ENCODE measurements at places on chromosomes 16 and 17.
A peak's percentile ranks its signal among the peaks of the same experiment; 100 is the strongest.

DNA sequence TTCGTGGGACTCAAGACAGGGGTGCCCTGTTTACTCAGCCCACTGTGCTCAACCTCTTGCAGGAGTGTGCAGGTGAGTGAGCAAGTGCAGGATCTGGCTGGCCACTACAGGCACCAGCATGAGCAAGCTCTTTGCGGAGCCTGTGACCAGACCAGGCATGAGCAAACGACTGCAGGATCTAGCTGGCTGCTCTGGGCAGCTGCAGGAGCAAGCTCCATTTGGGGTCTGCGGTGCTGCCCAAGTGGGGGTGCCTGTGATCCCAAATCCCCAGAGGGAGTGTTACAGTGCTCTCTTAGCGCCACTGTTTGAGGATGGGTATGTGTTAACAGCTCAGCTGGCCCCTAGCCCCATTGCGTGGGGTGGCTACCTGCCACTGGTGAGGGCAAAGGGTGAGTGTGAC is 2.4 kb downstream of the USP6 start:
- DNase-seq, result no peak

GRCh38 chr16:22672830-22673210 is 141.1 kb upstream of the HS3ST2 start:
- DNase-seq, result no peak

GRCh38 chr17:80621335-80621996 is 76.8 kb downstream of the RPTOR start:
- DNase-seq, result no peak

DNA sequence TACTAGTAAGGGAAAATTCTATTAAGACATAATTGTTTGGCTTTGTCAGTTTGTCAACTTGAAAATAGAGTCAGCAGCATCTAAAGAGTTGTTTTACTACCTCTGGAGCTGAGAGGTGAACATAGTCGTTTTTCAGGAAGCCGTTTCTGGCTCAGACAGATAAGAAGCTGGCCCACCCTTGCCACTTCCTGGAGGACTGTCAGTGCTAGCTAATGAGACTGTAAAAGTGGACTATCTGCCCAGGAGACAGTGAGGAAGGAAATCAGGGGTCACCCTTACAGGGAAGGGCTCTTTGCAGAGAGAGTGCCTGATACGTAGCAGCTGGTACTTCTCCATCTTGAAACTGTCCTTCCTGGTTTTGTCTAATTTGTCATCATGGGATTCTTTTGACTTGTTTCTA is 328.7 kb downstream of the WWOX start:
- no peak for DNase-seq

GRCh38 chr17:67412032-67412431 is 35.0 kb downstream of the PITPNC1 start:
- DNase-seq, result no peak

- peak; percentile 24 for DNase-seq
These were observed 561 bp downstream of the AXIN1 start for GRCh38 chr16:351804-352520.

DNA sequence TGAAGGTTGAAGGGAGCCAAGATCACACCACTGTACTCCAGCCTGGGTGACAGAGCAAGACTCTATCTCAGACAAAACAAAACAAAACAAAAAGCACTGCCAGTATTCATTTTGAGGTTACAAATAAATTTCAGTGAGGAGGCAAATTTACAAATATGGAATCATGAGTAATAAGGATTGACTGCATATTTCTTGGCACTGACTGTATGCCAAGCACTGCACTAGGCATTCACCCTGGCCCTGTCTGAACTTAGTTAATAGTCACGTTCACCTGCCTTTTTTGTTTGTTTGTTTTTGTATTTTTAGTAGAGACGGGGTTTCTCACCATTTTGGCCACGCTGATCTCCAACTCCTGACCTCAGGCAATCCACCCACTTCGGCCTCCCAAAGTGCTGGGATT is 5.1 kb downstream of the LDAF1 start:
- no peak for DNase-seq

DNA sequence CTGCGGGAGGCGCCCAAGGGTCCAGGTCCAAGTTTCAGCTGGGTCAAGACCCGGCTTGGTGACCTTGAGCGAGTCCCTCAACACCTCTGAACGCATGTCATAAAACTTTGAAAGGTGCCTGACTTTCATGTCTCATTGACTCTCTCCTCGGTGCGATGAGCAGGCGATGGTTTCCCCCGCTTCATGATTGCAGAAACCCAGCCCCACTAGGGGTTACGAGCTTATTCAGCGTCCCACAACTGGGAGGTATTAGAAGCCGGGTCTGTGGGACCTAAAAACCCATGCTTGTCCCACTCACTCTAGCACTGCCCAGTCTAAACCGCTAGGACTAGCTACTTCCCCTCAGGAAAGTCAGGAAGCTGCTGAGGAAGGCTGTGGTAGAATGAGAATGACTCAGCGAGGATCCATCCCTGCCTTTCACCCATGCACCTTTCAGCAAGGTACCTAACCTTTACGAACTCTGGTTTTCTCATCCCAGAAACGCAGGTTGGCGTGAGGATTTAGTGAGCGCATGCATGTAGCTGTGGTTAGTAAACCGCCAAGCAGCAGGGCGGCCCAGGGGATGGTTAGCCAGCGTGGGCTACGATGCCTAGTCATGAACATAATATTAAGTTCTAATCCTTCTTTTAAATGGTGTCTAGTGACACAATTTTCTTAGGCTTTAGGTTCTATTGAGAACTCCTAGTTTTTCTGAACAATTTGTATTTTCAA is 26.2 kb upstream of the RFFL start:
- no peak for DNase-seq

DNA sequence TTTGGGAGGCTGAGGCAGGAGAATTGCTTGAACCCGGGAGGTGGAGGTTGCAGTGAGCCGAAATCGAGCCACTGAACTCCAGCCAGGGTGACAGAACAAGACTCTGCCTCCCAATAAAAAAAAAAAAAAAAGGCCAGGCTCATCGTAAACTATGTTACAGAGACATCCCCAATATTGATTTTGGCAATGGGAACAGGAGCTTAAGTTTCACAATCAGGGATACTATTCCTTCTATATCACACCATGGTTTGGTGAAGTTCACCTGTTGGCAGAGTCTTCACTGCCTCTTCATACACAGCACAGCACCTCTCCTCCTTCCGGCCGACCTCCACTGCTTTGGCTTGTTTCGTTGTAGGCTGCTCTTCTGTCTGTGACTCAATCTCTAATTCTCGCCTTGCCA is 21.2 kb downstream of the UTP6 start:
- no peak for DNase-seq

GRCh38 chr17:42541041-42541833 is 5.2 kb downstream of the NAGLU start:
- no peak for DNase-seq

DNA sequence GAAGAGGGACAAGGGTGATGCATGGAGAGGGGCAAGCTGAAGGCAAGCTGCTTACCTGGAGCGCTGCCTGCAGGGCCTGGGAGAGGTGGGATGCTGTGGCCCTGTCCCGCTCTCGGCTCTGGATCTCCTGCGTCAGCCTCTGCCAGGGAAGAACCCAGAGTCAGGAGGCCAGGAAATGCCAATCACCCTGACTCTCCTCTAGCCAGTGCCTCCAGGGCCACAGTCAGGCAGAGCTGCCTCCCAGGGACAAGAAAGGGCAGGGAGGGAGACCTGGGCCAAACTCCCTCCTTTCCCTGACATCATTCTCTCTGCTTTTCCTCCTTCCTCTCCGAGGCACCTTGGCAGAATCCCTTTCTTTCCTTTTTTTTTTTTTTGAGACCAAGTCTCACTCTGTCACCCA is 11.3 kb downstream of the CDK3 start:
- no peak for DNase-seq

DNA sequence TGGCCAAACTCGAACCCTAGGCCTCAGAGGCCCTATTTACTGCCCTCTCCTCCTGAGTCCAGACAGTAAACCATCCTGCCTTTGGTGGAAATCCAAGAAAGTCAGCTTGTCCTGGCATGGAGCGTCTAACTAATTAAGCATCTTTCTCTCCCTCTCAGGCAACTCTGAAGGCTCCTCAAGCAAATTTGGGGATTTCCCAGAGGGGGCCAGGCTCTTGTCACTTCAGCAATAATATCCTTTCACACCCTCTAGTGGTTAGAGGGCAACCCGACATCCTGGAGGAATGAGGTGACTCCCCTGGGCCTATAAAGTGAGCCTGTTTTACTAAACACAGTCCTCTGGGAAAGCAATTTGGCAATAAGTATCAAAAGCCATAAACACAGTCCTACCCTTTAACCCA is 60.4 kb downstream of the NOG start:
- peak; percentile 8 for DNase-seq

DNA sequence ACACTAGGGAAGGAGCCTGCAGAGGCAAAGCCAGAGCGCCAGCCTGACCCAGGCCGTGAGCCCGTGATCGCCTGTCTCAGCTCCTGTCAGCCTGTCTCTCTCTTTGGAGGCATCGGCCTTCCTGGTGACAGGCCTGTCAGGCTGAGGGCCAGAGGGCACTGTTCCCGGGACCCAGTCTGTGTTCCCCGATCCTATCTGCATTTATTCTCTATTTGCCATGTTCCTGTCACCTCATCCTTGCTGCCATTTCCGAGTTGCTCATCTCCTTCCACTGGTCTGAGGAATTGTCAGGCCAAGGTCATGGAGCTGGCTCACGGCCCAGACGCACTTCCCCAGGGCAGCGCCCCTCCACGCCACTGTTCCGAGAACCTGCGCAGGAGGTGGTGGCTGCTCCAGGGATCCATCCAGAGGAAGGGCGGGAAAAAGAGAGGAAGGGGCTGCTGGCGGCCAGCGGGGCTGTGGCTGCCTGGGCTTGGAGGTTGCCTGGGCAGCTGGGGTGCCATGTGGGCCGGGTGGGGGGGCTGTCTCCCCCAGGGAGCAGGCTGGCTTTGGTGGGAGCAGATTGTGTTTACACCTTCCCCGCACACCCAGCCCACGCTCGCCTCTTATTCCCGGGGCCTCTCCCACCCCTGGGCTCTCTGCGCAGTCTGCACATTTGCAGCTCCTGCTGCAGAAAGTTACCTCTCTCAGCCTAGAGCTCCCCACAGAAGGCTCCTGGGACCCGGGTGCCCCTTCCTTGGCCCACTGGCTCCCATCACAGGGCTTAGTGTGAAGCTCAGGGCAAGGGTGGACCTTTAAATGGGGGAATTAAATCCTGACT is 4.9 kb downstream of the PRCD start:
- no peak for DNase-seq

- DNase-seq, result no peak
These were observed 51.4 kb upstream of the STAC2 start for GRCh38 chr17:39277110-39277509.

DNA sequence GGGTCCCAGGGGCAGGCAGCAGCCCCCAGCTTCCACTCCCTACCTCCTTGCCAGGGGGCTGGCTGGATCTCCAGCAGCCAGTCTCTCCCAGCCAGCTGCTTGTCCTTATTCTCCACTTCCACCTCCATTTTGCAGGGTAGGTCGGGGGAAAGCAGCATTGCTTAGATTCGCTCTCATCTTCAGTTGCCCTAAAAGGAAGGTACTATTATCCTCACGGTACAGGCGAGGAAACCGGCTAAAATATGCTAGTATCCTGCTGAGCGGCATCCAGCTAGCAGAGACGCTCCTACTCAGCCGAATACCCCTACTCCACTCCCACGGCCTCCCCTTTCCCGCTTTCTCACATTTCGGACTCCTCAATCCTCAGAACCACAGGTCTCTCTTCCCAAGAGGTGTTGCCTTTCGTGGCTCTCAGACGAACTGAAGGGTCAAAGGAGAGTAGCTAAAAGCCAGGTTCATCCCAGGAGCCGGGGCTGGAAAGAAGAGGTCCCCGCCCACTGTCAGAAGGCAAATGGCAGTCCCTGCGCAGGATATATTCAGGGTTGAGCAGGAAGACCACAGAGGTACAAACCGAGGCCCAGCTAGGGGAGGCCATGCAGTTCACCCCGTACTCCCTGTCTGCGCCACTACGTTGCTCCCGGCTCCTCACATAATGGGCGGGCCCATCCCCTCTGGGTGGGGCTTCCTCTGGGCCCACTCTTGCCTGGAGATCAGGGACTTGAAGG is 1.7 kb upstream of the RAB11FIP4 start:
- DNase-seq, result no peak

DNA sequence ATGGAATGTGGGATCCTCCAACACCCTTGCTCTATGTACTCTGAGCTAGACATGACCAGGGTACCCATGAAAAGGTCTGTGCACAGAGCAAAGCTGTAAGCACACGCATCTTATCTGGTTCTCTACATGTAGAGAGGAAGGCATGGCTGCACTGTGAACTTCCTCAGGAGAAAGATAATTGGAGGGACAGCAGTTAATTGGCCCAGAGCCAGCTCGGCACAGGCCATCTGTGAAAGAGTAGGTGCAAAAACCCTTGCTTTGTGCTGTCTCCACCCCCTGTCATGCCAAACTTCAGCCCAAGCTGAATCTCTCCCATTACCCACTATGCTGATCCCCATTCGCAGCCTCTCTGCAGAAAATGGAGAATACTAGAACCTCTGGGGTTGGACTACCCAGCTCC is 241.0 kb downstream of the GRIN2A start:
- no peak for DNase-seq

GRCh38 chr17:29665481-29665810 is 42.7 kb upstream of the CORO6 start:
- no peak for DNase-seq

- DNase-seq, result no peak
These were observed 9.2 kb upstream of the SREBF1 start for GRCh38 chr17:17846003-17846402.

DNA sequence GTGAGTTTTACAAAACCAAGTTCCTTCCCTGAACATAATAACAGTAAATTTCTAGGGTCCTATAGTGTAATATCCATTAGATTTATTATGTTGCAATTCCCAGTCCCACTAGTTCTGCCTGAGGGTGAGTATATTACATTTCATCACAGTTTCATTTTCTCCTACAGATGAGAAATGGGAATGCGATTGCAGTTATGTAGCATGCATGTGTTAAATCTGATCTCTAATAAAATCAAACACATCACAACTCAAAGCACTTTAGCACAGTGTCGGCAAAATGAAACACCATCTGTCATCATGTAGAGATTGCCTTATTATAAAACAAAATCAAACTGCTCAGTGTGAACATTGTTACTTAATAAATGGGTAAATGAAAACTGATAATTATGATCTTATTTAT is 180.5 kb upstream of the TOX3 start:
- no peak for DNase-seq

All from activated CD8-positive, alpha-beta memory T cell treated with anti-CD3 and anti-CD28 coated beads for 1 hour (primary cell).